ENCODE measurements at places on chromosomes 6 and 20. TPM values are rescaled to one million over a fixed set of nuclear protein-coding genes. Genes with fewer than 3 reads are reported as not detected.

GRCh38 chr20:9515214-9515585, 810 bp downstream of the LAMP5 start:
- DNase-seq, result no peak

DNA sequence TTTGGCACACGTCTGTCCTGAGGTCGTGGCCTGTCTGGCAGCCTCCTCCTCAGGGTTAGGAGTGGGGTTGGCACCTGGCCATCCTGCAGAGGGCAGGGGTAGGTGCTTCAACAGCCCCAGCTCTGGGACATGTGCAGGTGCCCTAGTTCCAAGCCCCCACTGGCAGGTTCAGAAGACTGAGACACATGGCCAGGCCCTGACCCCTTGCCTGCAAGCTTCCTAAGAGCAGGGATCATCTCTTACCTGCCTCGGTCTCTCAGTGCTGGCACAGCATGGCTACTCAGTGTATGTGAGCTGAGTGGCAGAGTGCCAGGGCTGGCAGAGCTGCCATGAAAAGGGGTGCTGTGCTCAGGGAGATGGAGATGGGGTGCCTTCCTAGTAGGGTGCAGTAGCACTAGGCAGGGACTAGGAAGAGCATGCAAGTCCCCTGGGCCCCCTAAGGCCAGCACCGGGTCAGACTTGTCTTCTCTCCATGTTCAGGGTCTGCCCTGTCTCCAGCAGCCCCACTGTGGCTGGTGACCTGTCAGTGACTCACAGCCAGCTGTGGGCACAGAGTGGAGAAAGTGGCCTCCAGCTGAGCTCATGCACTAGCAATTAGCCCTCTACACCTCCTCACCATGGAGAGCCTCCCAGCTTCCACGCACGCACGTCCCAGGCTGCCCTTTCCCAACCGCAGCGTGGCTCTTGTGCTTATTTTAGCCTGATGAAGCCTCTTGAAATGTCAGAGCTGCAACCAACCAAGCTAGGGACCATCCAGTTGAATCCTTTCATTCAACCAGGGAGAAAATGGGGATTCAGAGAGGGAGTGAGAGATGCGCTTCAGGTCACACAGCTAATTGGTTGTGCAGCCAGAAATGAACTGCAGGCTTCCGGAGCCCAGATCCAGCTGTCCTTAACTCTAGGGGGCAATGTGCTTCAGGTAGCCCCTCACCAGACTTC, 116.6 kb downstream of the MRPL14 start:
- DNase-seq, result peak; percentile 85

DNA sequence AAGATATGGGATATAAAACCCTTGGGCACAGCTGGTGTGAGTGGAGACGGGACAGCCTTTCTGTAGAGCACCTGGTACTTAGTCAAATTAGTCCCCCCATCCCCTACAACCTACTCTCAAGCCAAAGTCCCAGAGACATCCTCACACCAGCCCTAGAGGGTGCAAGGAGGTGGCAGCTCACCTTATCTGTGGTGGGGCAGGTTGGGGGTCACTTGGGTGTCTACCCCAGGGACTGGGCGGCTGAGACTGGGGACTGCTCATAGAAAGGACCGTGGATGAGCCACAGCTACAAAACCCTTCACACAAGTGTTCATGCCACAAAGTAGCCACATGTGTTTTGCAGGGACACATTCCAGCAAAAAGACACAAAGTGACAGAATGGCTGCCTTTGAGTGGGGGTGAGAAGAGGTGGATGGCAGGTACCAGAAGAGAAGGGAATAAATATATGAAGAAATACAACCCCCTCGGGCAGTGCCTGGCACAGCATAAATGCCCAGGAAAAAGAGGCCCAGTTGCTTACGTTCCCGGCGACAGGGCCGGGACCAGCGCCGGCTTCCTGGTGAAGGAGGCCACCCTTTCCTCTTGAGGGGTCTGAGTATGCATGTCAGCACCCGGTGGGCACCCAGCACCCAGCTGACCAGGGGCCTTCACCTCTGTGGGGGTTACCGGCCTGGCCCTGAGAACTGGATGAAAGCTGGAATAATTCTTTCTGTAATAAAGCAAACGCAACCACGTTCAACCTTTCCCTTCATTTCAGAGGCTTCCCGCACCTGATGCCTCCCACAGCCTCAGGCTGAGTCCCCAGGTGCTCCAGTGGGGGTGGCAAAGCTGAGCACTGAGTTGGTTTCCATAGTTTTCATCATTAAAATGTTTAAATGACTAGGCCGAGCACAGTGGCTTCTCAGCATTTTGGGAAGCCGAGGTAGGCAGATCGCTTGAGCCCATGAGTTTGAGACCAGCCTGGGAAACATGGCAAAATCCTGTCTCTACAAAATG, 14.4 kb upstream of the CEBPB start:
- DNase-seq, result no peak

DNA sequence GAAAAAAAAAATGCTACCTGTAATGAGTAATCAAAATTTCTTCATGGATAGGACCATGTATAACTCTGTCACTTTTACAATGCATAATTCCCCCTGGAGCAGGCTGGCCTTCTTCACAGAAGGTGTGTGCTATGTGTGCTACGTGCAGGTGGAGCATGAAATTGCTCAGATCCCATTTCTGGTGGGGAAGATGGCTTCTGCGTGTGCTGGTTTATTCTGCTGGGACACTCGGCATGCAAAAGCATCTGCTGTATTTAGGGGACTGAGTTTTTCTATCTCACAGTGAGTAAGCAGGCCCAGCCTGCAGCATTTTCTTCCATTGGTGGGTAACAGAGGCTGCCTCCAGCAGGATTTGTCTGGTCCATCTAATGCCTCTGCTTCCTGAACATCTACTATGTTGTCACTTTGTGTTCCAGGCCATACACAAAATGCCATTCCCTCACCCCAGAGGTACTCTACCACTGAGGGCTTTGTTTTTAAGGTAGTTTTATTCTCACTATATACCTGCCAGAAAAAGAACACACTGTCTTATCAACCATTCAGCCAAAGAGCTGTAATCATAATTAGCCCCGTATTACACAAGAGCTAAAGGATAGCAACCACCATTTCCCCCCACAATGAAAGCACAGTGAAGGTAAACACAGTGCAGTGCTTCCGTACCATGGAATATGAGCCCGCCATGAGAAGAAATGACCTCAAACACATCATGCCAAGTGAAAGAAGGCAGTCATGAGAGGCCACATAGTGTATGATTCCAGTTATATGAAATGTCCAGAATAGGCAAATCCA, 62.4 kb downstream of the SYNDIG1 start:
- DNase-seq, result no peak

- DNase-seq, result no peak
Observed at GRCh38 chr6:88062376-88062775, 14.7 kb downstream of the SPACA1 start.

DNA sequence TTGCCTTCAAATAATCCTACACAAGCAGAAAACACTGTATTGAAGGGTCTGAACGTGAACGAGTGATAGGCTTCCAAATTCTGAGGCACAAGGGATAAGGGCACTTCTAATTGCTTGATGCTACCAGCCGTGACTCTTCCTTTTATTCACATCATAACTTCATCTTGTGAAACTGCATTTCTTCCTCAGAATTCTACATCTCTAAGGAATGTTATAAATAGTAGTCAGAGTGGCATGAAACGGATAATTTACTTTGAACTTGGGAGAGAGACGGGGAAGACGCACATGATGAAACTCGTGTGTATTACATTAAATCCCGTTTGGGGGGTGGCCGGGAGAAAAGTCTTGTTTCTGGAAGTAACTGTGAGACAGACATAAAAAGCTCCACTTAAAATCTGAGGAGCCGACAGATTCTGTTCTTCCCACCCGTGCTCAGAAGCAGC, 754 bp downstream of the HDDC2 start:
- DNase-seq, result peak; percentile 56

DNA sequence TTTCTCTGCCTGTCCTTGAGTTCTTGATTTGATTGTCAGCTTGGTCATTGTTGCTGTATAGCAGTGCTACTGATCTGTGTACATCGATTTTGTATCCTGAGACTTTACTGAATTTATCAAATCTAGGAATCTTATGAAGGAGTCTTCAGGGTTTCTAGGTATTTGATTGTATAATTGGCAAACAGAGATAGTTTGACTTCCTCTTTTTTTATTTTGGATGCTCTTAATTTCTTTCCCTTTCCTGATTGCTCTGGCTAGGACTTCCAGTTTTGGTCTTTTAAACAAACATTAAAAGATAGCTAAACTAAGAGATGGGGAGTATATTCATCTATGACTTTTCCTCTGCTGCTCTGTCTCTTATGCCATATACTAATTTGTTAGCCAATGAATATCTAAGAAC, 62.4 kb downstream of the NCOA7 start:
- no peak for DNase-seq

- DNase-seq, result peak; percentile 55
Observed at GRCh38 chr6:19719691-19720128, 117.5 kb upstream of the ID4 start.

DNA sequence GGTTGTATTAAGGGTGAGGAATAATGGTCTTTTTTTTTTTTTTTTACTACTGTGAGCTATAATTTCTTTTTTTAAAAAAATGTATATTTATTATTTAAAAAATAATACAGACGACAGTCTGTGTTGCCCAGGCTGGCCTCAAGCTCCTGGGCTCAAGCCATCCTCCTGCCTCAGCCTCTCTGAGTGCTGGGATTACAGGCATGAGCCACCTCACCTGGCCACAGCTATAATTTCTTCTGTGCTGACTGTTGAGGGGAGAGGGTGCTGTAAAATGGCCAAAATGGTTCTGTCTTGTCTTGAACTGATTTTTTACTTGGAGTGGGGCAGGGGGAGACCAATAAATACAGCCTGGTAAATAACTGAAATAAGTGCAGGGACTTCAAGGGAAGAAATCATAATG, 3.6 kb downstream of the SRSF3 start:
- no peak for DNase-seq

- no peak for DNase-seq
Observed at GRCh38 chr6:21078497-21078896, 515.1 kb upstream of the SOX4 start.

DNA sequence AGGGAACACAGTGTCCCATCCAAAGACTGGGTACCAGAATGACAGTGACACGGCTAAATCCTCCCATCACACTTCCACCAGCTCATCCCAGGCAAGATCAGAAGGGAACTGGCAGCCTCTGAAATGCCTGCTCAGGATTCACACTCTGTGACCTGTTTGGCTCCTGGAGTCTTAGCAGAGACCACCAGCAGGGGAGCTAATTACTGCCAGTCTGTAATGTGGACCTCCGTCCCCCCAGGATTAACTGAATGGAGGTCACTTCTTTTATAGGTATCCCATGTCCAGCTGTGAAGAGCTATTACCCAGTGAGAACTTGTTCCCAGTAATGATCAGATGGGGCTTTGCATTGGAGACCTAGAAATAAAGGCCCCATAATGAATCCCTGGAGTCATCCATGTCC, 45.2 kb downstream of the DEFB114 start:
- DNase-seq, result no peak

DNA sequence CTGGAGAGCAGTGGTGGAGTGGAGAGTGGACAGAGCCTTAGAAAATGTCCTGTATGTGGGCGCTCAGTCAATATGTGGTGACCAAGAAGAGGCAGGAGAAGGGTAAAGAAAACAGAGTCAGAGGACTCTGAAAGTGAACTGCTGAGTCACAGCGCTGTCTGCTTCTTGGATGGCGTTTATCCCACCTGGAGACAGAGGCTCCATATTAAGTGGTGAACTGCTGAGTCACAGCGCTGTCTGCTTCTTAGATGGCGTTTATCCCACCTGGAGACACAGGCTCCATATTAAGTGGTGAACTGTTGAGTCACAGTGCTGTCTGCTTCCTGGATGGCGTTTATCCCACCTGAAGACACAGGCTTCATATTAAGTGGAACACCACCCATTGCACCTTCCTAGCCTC, 119.3 kb upstream of the RALGAPA2 start:
- no peak for DNase-seq

- DNase-seq, result no peak
Observed at GRCh38 chr6:134734312-134734869, 215.5 kb downstream of the ALDH8A1 start.

Gene PRSS35
- polyA plus RNA-seq, result 99.3 TPM

Gene NKX2-2
- polyA plus RNA-seq, result not detected

Gene TNFRSF6B
- polyA plus RNA-seq, result 4.9 TPM

Gene F13A1
- 1.3 TPM for polyA plus RNA-seq

Gene CLVS2
- not detected for polyA plus RNA-seq
